Lower lobe of right lung (tissue), 2 donors: ENCODE measurements at places on chromosomes 7 and 10. TPM values are rescaled to one million over a fixed set of nuclear protein-coding genes. Genes with fewer than 3 reads are reported as not detected.

DNA sequence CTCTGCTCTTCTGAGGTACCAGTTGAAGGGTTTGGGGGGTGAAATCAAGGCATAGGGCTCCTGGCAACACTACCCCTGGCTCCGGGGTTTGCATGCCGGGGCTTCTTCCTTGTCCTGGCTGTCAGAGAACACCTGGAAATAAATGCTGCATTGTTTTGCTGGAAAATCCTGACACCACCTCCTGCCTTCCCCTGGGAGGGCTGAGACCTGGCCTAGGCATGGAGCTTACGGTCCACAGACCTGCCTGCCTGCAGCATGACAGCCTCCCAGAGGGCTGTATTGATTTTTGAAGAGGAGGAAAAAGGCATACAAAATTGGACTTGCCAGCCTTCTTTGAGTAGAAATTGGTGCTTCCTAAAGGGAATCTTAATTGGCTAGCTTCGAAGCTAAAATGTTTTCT is 227.1 kb downstream of the MGMT start:
- H3K27ac ChIP-seq, result no peak overlapping the region
- no peaks in the 10 kb centered on the region for H3K4me1 ChIP-seq
- H3K4me3 ChIP-seq, result no peak overlapping the region
- H3K27me3 ChIP-seq, result no peaks in the 10 kb centered on the region
- H3K36me3 ChIP-seq, result no peaks in the 10 kb centered on the region

DNA sequence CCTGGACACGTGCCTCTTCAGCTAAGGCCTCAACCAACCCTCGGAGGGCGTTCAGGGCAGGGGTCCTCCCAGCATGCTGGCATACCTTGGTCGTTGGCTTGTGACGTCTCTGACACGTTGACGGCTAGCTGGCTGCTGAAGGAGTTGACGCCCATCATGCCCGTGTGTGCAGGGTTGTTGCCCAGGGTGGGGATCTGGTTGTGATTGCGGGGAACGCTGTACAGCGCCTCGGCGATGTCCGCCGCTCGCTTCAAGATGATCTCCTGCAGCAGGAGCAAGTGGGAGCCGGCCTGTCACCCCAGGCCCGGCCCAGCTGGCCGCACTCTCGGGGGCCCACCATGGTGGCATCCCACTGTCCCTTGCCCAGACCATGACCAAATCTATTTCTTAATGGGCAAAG is 122.0 kb downstream of the EBF3 start:
- H3K4me3 ChIP-seq, result no peak overlapping the region
- H3K36me3 ChIP-seq, result no peaks in the 10 kb centered on the region
- DNase-seq, result no peak
- H3K27ac ChIP-seq, result no peak overlapping the region

GRCh38 chr10:21626457-21627161 is 92.6 kb downstream of the MLLT10 start:
- H3K36me3 ChIP-seq, result peaks cover 3% of the 10 kb centered on the region
- DNase-seq, result no peak
- no peak overlapping the region for H3K27ac ChIP-seq

DNA sequence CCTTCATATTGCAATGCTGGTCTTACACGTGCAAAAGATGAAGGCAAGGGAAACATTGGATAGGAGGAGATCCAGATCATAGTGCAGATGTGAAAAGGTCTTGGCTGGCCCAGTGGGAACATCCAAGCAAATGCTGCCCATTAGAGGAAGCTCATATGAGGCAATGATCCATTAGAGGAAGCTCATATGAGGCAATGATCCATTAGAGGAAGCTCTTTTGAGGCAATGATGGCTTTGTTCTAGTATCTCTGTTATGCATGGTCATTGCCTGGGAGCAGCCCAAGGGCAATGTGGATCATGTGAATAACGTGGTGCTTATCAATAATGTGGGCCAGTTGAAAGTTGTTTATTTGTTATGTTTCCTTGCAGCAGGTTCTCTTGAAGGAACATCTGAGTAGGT is 37.8 kb downstream of the STEAP4 start:
- H3K27ac ChIP-seq, result no peak overlapping the region
- no peaks in the 10 kb centered on the region for H3K27me3 ChIP-seq
- no peaks in the 10 kb centered on the region for H3K36me3 ChIP-seq

DNA sequence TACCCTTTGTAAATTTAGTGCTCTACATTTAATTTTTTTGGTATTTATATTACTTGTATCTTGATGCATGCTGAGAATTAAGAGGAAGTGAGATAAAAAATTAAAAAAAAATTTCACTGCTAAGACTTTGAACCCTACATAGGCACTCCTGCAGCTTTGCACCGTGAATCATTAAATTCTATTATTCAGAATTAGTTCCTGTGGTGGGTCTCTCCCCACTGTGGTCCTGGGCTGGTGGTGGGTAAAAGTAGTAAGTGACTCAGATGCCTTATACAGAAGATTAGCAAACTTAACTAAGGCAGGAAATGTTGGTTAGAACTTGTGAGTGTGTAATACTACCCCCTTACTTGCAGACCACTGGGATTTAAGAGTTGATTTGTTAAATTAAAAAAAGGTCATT is 72.6 kb downstream of the AP3M1 start:
- no peak for DNase-seq
- H3K4me1 ChIP-seq, result peaks cover 14% of the 10 kb centered on the region
- no peaks in the 10 kb centered on the region for H3K27me3 ChIP-seq
- H3K4me3 ChIP-seq, result no peak overlapping the region
- H3K36me3 ChIP-seq, result peaks cover 43% of the 10 kb centered on the region
- no peak overlapping the region for H3K27ac ChIP-seq

- no peak overlapping the region for H3K27ac ChIP-seq
- H3K4me1 ChIP-seq, result no peaks in the 10 kb centered on the region
- no peaks in the 10 kb centered on the region for H3K27me3 ChIP-seq
- no peaks in the 10 kb centered on the region for H3K36me3 ChIP-seq
- DNase-seq, result no peak
- no peak overlapping the region for H3K4me3 ChIP-seq
Measured at GRCh38 chr10:46069771-46070463, 23.8 kb upstream of the MSMB start.

GRCh38 chr10:99894613-99895012 is 112.2 kb downstream of the ABCC2 start:
- no peak overlapping the region for H3K27ac ChIP-seq
- no peaks in the 10 kb centered on the region for H3K27me3 ChIP-seq
- no peak overlapping the region for H3K4me3 ChIP-seq
- peaks cover 74% of the 10 kb centered on the region for H3K36me3 ChIP-seq
- DNase-seq, result no peak

GRCh38 chr10:110017907-110018306 is 10.1 kb downstream of the ADD3 start:
- H3K4me1 ChIP-seq, result peaks cover 34% of the 10 kb centered on the region
- no peak for DNase-seq
- H3K27me3 ChIP-seq, result no peaks in the 10 kb centered on the region
- H3K27ac ChIP-seq, result no peak overlapping the region
- H3K4me3 ChIP-seq, result no peak overlapping the region
- H3K36me3 ChIP-seq, result no peaks in the 10 kb centered on the region

DNA sequence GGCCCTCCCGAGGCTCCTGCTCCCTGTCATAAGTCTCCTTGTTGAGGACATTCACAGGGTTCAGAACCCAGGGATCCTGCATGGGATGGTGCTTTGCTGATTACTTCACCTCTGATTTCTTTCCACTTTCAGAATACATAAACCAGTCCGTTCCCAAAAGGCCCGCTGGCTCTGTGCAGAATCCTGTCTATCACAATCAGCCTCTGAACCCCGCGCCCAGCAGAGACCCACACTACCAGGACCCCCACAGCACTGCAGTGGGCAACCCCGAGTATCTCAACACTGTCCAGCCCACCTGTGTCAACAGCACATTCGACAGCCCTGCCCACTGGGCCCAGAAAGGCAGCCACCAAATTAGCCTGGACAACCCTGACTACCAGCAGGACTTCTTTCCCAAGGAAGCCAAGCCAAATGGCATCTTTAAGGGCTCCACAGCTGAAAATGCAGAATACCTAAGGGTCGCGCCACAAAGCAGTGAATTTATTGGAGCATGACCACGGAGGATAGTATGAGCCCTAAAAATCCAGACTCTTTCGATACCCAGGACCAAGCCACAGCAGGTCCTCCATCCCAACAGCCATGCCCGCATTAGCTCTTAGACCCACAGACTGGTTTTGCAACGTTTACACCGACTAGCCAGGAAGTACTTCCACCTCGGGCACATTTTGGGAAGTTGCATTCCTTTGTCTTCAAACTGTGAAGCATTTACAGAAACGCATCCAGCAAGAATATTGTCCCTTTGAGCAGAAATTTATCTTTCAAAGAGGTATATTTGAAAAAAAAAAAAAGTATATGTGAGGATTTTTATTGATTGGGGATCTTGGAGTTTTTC is 159.8 kb upstream of the LANCL2 start:
- H3K27me3 ChIP-seq, result no peaks in the 10 kb centered on the region
- peaks cover 71% of the 10 kb centered on the region for H3K36me3 ChIP-seq
- no peak for DNase-seq
- H3K4me1 ChIP-seq, result no peaks in the 10 kb centered on the region

DNA sequence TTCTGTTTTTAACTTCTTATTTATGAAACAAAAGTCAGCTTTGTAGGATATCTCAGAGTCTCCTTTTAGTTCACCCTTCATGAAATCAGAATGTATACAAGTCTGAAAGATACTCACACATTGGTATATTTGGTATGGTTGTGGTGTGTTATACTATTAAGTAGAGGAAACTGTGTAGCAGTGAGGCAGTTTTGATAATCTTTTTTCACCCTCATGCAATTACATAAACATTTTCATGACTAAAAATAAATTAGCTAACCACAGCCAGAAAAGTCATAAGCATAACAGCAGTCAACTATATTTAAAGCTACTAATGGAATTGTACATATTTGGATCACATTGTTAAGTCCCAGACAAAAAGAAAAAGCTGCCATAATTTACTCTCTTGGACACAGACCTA is 62.1 kb downstream of the FAM185A start:
- H3K27me3 ChIP-seq, result no peaks in the 10 kb centered on the region
- H3K4me3 ChIP-seq, result no peak overlapping the region
- H3K27ac ChIP-seq, result no peak overlapping the region
- peaks cover 5% of the 10 kb centered on the region for H3K36me3 ChIP-seq

DNA sequence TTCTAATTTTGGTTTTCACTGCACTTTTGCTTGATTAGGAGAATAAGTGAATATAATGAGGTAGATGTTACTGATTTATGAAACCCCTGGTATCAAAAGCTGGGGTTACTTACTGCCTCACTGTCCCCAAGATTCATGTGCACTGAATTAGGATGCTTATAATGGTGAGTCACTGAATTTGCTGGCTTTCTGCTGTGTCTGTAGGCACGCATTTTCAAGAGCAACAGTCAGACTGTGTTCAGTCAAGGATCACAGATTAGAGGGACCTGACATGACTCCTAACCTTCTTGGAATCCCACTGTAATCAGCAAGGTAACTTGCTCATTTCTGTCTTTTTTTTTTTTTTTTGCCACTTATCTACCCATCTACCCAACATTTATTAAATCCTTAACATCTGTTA is 59.7 kb downstream of the GPR85 start:
- no peak for DNase-seq
- H3K36me3 ChIP-seq, result no peaks in the 10 kb centered on the region
- H3K27me3 ChIP-seq, result no peaks in the 10 kb centered on the region
- no peak overlapping the region for H3K27ac ChIP-seq
- no peak overlapping the region for H3K4me3 ChIP-seq
- no peaks in the 10 kb centered on the region for H3K4me1 ChIP-seq

DNA sequence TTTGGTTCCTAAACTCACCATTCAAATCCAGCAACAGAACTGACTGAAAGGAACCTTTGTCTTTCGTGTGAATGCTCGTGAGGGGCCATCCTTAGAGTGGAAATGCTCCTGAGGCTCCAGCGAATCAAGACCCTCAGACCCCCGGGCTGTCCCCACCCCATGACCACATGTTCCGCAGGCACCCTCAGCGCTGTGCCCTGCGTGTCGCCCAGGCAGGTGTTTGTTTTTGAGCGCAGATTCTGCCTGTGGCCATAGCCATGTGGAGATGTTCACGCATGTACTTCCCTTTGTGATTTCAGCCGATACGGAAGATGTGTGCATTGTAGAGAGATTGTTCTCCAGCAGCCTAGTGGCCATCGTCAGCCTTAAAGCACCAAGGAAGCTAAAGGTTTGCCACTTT is 24.2 kb downstream of the WIPI2 start:
- H3K36me3 ChIP-seq, result peaks cover 95% of the 10 kb centered on the region
- H3K27me3 ChIP-seq, result no peaks in the 10 kb centered on the region
- no peak overlapping the region for H3K27ac ChIP-seq
- no peak for DNase-seq
- no peaks in the 10 kb centered on the region for H3K4me1 ChIP-seq

DNA sequence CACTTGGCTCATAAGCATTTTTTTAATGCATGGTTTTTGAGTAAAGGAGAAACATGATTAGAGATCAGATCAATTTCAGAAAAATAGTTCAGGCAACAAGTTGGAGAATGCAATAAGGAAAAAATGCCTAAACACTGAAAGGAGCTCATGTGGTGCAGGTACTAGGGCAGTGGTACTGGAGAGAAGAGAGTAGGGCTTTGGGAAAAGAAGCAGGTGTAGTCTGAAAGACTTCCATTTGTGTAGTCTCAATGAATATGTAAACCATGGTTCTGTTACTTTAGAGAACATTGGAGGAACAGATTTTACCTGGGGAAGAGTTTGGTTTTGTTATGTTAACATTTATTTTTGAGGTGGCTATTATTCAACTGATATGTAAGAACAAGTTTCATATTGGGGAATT is 5.5 kb downstream of the GTPBP10 start:
- H3K4me3 ChIP-seq, result no peak overlapping the region
- H3K27ac ChIP-seq, result no peak overlapping the region
- H3K4me1 ChIP-seq, result peaks cover 11% of the 10 kb centered on the region
- no peak for DNase-seq
- no peaks in the 10 kb centered on the region for H3K27me3 ChIP-seq

- H3K4me3 ChIP-seq, result no peak overlapping the region
- H3K4me1 ChIP-seq, result peaks cover 2% of the 10 kb centered on the region
- H3K27ac ChIP-seq, result no peak overlapping the region
- no peak for DNase-seq
- no peaks in the 10 kb centered on the region for H3K27me3 ChIP-seq
- no peaks in the 10 kb centered on the region for H3K36me3 ChIP-seq
Measured at GRCh38 chr10:72730479-72730878, 38.5 kb downstream of the MCU start.

DNA sequence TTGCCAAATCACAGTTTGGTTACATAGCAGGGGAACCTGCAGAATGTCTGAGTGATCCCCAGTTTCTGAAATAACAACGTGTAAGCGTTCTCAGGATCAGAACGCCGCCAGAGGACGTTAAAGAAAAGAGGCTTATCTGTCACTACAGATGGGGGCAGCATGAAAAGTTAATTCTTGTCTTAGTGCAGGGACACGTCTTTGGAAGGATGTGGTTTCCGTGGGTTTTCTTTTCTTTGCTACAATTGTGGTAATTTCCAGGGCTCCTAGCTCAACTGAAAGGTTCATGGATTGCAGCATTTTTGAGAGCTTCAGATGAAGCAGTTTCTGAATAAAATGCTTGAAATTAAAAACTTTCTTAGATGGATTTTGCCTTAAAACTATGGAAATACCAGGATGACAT is 106.6 kb downstream of the PRKCQ start:
- H3K4me1 ChIP-seq, result no peaks in the 10 kb centered on the region
- no peak overlapping the region for H3K27ac ChIP-seq
- peaks cover 4% of the 10 kb centered on the region for H3K36me3 ChIP-seq
- H3K4me3 ChIP-seq, result no peak overlapping the region
- H3K27me3 ChIP-seq, result no peaks in the 10 kb centered on the region

Gene ADO
- 16.3 TPM for total RNA-seq

Gene GPR26
- not detected for total RNA-seq

Gene CYP2E1
- 0.86 TPM for total RNA-seq

Gene CLRN3
- not detected for total RNA-seq

Gene GPR15LG
- total RNA-seq, result not detected

Gene SYT15B
- total RNA-seq, result 40.6 TPM

Gene HOXA4
- total RNA-seq, result 8.5 TPM

Gene MMD2
- not detected for total RNA-seq
